Muscle of leg (tissue), 16 donors: ENCODE measurements at places on chromosomes 4 and X. TPM values are rescaled to one million over a fixed set of nuclear protein-coding genes. Genes with fewer than 3 reads are reported as not detected.

Gene HSPA4L
- 2.5 TPM for total RNA-seq

Gene HPSE
- total RNA-seq: 0.18 TPM

Gene TEC
- 0.40 TPM for total RNA-seq

Gene ANXA10
- not detected for total RNA-seq

Gene METTL14
- total RNA-seq: 25.0 TPM

- DNase-seq: no peak
Observed at GRCh38 chr4:15354371-15355297, 73.2 kb upstream of the C1QTNF7 start.

- DNase-seq: peak; percentile 63
Observed at GRCh38 chr4:39636531-39637184, 2.0 kb downstream of the SMIM14 start.

DNA sequence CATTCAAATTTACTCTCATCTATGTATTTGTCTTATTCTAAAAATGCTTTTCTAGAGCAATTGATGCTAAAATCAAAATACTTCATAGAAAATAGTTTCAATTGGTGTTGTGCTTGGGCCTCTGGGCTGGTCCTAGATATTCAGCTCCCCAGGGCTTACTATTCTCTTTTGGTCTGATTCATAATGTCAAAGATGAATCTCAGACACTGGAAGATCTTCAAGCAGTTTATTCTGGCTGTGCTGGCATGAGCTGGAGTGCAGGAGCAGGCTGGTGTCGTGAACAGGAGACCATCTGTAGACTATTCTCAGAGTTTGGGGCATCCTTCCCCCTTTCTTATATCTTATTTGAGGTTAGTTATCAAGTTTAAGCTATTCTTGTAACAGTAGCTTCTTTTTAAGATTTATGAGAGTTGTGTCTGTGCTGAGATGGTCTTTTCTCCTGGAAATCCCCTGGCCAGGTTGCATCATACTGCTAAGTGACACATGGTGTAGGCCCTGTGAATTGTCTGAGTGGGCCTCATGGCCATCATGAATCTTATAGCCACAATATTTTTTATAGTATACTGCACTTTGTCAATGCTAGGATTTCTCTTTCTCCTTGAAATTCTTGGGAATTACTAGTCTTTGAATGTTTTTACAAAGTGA is 1624.0 kb upstream of the IGFBP7 start:
- no peak for DNase-seq

GRCh38 chrX:81390237-81390636 is 188.3 kb downstream of the SH3BGRL start:
- DNase-seq: no peak

DNA sequence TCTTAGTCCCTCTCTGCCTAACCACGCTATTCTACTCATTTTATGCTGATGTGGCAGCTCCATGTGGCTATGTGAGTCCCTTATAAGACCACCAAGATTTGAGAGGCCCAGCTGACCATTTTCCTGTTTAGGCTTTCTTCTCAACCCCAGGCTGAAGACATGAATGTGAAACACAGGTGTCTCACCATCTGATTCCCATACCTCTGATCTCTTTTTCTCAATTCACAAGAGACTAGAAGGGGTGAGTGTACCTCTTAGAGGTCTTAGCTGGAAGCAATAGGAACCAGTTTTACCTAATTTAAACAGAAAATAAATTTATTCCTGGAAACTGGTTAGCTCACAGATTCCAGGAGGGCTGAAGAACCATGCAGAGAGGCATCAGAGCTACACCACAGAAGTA is 276.5 kb upstream of the FMR1 start:
- DNase-seq: no peak

DNA sequence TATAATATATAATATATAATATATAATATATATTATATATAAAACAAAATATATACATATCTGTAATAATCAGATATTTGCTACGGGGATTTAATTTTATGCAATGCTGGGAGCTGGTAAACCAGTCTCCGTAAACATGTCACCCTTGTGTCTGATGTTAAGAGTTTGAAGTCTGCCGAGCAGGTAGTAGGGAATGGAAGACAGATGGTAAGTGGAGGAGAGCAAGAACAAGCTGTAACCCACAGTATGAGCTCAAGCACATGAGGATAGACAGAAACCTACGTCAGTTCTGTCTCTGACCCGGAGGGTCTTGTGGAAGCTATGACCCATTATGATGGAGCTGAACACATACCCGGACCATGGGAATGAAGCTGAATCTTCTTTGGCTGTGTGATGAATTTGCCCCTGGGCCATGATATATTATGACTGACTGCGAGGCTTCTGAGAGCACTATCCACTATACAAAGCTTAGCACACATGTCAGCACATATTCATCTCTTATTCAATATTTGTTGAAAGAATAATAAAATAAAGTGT is 46.2 kb downstream of the TIGD2 start:
- no peak for DNase-seq

DNA sequence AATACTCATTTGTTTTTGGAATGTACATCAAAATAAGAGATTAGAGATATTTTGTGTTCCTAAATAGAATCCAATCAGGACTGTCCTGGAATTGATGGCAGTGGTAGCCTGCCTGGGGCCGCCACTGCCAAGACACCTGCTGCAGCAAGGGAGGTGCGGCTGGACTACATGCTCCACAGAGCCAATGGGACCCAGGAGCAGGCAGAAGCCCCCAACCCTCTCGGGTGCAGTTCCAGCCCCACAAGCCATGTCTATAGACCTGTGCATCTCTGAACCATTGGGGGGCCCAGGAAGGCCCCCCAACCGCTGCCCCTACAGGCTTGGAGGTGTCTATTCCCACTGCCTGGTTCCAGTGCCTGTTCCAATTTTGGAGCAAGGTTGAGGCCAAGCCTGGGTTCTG is 1524.3 kb downstream of the PCDH18 start:
- DNase-seq: no peak

DNA sequence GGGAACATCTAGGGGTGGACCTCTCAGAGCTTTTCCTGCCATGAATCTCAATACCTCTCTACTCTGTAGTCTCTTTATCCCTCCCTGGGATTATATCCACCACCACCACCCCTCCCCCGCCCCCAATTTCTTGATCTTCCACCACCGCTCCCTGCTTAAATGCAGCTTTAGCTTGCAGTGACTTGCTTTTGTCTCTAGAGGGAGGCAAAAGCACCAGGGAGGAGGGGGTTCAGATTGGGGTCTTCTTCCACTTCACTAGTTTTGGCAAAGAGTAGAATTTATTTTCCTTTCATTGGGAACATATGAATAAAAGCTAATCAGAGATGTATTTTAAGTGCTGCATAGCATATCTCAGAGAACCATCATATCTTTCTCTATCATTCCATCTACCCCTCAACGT is 5.5 kb downstream of the ARHGAP36 start:
- no peak for DNase-seq

- no peak for DNase-seq
Observed at GRCh38 chr4:183164963-183165362, 65.9 kb downstream of the WWC2 start.

DNA sequence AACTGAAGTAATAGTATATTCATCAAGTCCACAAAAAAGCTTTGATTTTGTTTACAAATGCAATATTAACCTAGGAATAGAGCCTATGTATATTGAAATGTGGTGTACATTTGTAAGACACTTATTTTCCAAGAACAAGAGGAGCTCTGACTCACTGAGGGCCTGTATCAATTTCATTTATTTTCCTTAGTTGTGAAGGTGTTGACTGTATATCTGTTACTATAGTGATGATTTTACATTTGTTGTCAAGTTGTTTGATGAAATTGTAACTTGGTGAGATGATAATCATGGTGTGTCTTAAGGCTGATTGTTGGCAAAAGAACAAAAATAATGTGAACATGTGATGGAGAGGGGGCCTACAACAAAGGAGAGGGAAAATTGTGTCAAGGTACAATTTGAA is 274.9 kb upstream of the TEX13A start:
- DNase-seq: no peak

DNA sequence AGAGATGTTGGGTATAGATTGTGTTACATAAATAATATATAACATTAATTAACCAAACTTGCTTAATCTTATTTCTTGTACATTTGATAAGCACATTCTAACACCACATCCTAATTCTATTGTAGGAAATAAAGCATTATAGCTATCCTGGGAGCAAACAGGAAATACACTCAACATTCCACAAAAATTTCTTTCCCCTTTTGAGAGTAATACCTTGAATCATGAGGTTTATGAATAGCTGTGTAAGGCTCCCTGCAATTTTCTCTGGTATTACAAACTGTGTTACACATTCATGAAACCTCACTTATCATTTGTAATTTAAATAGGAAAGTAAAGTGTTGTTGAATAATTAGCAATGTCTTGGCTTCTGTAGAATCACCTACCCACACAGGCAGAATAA is 95.1 kb downstream of the TMEM47 start:
- no peak for DNase-seq

- DNase-seq: peak; percentile 3
Observed at GRCh38 chr4:10671366-10671765, 13.2 kb downstream of the CLNK start.

DNA sequence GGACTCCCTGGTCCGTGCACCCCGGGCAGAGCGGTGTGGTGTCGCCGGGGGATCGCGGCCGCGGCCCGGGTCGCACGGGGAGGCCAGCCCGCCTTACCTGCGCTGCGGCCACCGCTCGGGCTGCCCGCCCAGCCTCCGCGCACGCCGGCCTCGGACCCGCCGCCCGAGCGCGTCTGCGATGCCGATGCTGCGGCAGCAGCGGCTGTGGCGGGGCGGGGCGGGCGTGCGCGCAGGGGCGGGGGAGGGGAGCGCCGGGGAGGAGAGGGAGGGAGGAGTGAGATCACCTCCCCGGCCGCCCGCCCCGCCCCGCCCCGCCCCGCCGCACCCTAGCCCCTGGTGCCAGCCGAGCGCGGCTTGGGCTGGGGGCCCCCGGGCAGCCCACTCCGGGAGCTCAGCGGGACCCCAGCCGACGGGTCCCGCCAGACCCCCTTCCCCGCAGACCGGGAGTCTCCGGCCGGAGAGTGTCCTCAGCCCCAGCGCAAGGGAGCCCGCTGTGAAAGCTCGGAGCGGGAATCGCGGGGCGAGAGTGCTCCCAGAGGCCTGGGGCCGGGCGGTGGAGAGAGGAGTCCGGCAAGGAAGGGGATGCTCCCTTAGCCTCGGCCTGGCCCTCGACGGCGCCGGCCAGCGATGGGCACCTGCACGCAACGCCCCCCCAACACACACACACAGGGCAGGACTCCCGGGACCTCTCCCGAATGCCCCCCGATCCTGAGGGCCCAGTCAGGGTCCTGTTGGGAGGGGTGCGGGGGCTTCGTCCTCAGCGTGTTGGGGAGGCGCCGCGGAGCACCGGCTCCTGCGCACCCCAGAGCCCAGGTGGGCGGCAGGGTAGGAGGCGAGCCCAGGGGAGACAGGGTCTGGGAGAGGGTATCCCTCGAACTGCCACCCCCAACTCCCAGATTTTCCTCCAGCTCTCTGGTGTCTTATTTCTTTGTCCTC is at the start of gene L1CAM:
Gene L1CAM, minus strand, starts transcription at position 206 of the 936 bp plus-strand sequence. CDS start 10,337 bp downstream, outside the sequence.
- DNase-seq: no peak

GRCh38 chr4:150714462-150715438 is 132.8 kb downstream of the MAB21L2 start:
- DNase-seq: no peak

DNA sequence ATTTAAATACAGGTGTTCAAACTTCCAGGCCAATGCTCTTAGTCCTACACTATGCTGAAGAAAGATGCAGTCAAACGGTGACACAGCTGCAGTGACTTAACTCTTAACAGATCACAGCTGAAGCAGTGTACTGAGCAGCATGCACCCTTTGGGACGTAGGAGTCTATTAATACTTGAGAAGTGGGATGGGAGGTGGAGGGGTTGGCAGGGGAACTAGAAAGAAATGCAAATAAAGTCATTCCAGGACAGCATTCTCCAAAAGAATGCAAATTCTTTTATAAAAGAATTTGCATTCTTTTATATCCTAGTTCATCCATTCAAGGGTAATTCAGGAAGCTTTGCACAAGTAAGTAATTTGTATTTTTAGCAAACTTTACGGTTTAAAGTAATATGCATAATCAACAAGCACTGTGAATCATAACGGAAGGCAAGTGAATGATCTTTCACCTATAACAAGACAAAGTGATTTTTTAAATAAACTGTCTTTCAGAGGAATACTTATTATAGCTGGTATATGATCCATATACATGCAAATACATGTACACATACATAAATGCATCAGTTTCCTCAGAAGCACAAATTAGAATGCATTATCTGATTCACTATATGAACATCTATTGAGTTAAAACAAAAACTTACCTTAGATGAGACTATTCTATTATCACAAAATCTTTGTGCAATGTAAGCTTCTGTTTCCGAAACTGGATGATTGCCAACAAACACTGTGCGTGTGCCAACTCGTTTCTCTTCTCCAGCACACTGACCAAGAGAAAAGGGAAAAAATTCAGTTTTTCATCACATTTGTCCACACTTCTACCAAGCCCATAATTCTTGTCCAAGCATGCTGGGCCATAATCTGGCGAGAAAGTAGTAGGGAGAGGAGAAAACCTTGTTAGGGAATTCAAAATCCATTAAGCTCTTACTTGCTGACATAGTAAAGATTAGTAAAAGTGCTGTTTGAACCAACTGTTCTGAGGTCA is 106.5 kb downstream of the ATP11C start:
- DNase-seq: peak; percentile 38

DNA sequence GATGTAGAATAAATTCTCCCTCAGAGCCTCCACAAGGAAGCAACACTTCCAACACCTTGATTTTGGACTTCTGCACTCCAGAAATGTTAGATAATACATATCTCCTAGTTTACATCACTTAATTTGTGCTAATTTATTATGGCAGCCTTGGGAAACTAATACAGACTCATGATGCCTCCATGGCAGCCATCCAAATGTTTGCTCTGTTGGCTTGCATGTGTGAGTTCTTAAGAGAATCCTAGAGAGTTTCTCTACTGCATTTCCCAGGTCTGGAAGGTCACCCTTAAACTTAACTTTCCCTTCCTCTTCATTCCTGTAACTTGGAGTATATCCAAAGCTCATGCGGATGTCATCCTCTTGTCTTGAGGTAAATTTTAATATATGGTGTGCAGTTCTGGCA is 956.1 kb downstream of the ADGRL3 start:
- peak; percentile 24 for DNase-seq

DNA sequence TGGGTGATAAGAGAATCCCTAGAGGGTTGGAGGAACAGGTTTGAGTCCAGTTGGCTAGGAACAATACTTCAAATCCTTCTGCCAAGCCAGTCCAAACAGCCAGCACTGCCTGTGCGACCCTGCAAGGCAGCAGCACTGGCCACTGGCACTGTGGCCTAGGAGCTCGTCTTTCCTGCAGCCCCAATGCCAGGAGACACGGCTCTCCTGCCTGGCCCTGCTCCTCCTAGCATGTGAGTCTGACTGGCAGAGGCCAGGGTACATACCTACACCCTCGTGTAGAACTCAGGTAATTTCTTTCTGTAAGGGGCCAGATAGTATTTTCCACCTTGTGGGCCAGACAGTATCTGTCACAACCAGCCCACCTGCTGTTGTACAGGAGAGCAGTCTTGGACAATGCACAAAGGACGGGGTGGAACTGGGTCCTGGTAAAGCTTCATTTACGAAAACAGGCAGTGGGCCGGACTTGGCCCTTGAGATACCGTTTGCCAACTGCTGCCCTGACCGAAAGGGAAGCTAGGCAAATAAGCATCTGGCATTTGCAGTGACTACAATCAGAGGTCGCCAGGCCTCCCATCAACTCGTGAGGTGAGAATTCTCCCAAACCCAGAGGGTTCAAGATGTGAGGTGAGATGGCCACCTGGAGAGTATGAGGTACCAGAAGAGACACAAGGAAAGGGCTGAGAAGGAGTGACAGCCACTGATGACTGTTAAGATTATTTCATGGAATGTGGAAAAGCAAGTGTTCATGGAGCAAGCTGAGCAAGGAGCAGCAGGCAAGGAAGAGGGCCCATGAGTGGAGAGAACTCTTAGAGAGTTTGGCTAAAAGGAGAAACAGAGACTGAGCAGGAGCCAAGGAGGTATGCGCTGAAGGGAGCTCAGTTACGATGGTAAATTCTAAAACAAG is 29.8 kb upstream of the IRAK1 start:
- DNase-seq: no peak

- no peak for DNase-seq
Observed at GRCh38 chr4:99091216-99091575, 2.6 kb upstream of the ADH5 start.
